ENCODE measurements at places on chromosomes 16 and 17.

GRCh38 chr17:49676276-49676868 is 1.5 kb downstream of the SPOP start:
- DNase-seq: no peak

DNA sequence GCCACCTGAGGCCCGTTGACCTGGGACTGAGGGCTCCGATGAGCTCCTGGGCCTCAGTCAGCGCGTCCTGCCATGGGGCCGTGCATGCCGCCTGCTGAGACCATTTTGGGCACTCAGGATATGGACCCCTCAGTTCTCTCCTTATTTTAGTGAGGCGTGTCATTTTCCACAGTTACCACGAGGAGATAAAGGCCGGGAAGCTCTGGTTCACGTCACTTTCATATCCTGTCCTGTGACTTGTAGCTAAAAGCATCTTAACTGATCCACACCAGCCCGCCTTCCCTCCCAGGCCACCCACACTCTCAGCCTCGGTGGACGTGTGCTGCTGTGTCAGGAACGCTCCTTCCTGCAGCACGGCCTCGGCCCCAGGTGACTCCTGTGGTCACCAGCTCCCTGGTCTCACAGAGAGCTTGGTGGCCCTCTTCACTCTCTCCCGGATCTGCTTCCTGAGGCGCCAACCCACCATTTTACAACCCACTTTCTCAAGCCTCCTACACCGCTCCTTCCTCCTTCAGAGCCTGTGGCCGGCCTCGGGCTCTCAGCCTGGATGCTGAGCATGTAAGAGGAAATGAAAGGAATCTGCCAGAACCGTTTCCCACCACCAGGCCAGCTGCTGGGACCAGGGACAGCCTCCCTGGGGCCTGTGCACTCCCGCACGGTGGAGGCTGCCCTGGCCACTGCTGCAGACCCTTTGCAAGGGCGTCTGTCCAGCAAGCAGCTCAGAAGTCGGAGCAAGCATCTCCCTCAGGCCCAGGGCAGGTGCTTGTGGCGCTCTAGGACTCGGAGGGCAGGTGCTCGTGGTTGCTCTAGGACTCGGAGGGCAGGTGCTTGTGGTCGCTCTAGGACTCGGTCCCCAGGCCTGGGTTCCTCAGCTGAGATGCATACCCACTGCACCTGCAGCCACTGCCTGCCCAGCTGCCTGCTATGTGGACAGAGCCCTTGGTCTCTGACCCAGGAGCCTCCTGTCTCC is 23.9 kb upstream of the FASN start:
- DNase-seq: no peak

- DNase-seq: no peak
Measured at GRCh38 chr17:47720196-47720595, 12.8 kb upstream of the TBX21 start.

GRCh38 chr16:30920891-30921290 is 2.5 kb upstream of the FBXL19 start:
- DNase-seq: no peak

DNA sequence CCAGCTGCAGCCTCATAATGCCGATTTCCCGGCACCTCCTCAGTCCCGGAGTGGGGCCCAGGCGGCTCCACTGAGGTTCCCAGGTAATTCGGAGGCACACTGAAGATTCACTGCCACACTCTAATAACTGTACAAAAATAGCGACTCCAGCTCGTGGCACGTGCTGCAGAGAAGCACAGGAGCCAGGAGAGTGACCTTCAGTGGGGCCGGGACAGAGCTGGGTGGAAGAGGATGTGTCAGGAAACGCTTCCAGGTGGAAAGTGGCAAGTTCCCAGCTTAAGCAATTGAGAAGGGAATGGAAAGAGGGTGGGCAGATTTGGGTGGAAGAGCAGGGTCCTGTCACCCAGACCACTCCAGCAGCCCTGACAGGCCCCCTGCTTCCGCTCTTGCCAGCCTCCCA is 3.1 kb upstream of the TRAP1 start:
- no peak for DNase-seq

DNA sequence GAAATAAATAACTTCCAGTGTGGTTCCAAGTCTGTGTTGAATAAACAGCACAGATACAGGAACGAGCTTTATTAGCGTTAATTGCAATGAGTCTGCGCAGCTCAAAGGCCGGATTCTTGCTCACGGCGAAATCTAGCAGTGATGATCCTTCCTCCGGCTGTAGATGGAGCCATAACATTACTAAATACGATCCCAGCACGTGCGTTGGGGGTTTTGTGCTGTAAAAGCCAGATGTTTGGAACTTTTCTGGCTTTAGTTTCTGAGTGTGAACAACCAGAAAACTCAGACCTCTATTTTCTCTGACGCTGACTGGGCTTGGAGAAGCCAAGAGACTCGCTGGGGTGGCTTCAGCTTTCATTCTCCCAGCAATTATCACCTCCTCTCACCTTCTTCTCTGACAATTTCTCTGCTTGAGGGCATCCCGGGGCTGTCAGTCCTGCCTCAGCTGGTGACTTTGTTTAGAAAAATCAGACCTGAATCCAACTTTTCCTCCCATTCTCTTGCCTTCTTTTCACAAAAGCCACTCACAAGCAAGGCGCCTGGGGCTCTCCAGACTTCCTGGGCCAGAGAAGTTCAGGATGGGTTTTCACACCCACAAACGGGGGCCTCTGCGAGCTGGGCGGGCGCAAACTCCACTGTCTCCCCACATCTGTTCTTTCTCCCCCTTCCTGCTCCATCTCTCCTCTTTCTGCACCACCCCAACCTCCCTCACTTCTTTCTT is 47.1 kb upstream of the AKTIP start:
- no peak for DNase-seq

DNA sequence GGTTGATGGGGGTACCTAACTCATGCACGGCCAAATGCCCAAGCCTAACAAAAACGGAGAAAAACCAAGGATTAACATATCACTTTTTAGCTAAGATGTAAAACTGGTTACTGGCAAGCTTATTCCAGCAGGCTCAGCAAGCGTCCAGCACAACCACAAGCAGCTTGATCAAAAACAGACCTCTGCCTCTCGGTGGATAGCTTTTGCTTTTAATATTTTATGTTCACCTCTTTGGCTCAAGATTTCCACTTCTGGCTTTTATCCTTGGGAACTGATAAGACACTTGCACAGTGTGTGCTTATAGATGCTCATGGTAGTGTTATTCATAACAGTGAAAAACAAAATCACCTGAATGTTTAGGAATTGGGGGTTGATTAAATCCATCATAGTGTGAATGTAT is 206.9 kb upstream of the CACNG5 start:
- no peak for DNase-seq

DNA sequence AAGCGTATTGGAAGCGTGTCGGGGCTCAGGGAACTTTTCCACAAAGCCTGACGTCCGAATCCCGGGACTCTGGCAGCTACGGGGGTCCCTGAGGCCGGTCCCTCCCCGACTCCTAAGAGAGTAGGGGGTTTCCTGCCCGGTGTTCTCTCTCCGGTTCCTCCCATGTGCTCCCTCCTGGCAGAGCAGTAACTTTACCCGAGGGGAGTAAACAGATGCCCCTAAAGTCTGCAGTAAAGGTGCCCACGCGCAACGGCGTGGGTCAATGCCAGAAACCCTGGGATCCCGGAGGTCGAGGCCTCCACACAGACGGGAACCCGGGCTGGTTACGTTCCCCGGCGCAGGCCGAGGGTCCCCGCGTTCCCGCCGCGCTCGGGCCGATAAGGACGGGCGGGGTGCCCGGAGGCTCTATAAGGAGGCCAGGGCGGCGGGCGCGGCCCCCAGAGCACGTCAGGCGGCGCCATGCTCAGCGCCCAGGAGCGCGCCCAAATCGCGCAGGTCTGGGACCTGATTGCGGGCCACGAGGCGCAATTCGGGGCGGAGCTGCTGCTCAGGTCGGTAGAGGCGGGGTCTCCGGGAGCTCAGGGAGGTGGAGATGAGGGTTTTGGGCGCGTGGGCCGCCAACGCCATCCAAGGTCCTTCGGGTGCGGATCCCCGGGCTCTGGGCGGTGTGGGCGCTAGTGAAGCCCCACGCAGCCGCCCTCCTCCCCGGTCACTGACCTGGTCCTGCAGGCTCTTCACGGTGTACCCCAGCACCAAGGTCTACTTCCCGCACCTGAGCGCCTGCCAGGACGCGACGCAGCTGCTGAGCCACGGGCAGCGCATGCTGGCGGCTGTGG is at the start of gene HBM:
TSS of gene HBM (plus strand) at position 440 of the 836 bp plus-strand sequence. CDS start at position 460, 20 bp downstream.
- no peak for DNase-seq

DNA sequence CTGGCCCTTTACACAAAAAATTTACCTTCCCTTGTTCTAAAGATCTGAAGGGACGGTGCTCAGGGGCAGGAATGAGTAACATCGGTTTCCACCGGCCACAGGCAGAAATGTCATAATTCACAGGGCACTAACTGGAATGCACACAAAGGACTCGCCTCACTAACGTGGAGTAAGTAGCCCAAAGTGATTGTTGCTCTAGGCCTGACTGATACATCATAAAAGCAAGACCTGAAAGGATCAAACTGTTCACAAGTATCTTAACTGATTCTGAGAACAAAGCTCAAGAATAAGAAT is 8.9 kb upstream of the TCF25 start:
- no peak for DNase-seq

DNA sequence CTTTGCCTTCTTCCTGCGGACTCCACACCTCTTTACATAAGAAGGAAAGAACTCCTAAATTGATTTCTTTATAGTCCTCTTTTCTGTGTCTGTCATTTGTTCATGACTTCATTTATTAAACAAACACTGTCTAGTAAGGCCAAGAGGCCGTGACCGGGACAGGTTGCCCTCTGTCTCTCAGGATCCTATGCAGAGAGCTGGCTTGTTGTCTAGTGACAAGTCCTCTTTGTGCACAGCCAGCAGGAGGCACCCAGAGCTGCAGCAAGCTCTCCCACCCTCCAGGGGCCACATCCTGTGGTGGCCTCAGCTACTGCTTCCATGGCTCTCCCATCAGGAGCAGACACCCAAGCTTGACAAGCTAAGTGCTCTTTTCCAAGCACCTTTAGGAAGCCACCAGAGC is 50.6 kb downstream of the PLD6 start:
- no peak for DNase-seq

- no peak for DNase-seq
Measured at GRCh38 chr16:75572864-75573542, 6.8 kb downstream of the GABARAPL2 start.

GRCh38 chr17:7809086-7809790 is 24.8 kb upstream of the KDM6B start:
- no peak for DNase-seq

DNA sequence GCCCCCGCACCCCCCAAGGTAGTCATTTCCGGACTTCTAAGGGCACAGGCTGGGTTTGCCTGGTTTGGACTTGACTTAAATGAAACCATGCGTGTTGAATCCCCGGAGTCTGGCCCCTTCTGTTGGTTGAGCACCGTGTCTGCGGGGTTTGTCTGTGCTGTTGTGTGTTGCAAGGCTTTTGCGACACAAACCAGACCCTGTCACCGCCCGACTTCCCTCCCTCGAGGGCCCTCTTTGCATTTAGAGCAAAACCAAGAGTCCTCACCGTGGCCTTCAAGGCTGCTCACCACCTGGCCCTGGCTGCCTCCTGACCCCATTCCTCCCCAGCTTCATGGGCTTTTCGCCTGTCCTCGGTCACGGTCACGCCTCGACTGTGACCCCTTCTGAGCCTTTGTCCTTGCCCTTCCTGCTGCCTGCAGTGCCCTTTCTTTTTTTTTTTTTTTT is 7.4 kb downstream of the CRISPLD2 start:
- no peak for DNase-seq

DNA sequence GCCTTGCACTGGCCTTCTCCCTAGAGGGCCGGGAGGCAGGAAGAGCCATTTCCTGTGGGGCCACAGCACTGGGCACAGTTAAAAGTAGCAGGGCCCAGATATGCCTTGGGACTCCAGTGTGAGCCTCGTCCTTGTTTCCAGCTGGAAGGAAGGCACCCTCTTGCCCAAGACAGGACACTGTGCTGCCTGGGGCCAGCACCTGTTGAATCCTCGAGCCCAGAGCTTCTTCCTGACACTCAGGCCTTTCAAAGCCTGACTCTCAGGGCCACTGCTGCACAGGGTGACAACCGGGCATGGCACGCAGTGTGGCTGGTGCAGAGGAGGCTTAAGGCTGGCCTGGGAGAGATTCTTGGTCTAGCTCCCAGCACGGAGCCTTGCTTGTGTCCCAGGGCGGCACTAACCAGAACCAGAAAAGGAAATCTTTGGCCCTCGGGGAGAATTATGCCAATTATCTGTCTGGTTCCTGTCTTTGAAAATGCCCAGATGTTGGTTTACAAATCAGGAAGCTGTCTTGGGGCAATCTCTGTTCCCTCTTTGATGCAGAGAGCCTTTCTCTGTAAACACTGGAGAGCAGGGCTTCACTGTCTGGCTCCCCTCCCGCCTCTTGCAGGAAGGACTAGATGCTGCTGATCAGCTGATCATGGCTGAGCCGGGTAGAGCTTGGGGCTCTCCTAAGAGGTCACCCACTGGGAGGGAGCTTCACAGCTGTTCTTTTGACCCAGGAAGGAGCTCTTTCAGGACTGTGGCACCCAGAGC is 11.1 kb downstream of the LDHD start:
- DNase-seq: no peak

- DNase-seq: no peak
Measured at GRCh38 chr17:62800585-62800984, 7.5 kb downstream of the MARCHF10 start.

- no peak for DNase-seq
Measured at GRCh38 chr17:56624912-56625311, 31.4 kb downstream of the NOG start.

GRCh38 chr16:87834668-87835473 is 34.4 kb downstream of the SLC7A5 start:
- DNase-seq: no peak

- no peak for DNase-seq
Measured at GRCh38 chr16:86343796-86344585, 166.3 kb upstream of the FOXF1 start.

DNA sequence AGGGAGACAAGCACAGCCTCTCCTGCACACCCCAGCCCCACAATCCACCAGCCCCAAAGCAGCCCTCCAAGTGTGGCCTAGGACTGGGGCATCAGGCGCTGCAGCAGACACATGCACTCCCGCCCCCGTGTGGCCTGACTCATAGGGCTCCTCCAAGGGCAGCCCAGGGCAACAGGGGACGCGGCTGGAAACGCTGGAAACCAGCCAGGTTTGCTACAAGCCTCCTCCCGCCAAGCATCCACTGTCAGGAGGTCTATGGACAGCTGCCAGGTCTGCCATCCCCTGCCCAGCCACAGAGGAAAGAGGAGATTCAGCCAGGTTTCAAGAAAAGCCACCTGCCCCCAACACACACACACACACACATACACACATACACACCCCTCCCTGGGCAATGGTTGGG is 25.8 kb downstream of the SRCIN1 start:
- no peak for DNase-seq

GRCh38 chr17:40364121-40364861 is at the start of gene GJD3:
Gene GJD3, minus strand, starts transcription at chr17:40364737. Its CDS starts 922 bp downstream, at chr17:40363815.
- no peak for DNase-seq

GRCh38 chr17:42617956-42618431 is 8.5 kb downstream of the TUBG1 start:
- DNase-seq: no peak

DNA sequence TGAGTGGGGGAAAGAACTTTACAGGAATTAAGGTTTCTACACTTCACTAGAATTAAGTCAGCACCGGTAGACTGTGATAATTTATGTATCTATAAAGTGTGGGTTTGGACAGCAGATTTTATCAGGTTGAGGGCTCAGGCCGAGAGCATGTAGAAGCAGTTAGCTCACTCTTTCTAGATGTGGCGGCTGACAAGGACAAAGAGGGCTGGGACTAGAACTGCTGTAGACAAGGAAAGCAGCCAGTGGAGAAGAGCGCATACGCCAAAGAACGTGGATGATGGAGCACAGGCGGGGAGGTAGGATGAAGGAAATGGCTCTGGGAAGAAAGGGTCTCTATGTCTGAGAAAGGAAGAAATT is 504 bp upstream of the GOSR1 start:
- DNase-seq: no peak

- no peak for DNase-seq
Measured at GRCh38 chr16:87435372-87436224, 43.5 kb downstream of the MAP1LC3B start.

- DNase-seq: no peak
Measured at GRCh38 chr17:45681706-45682105, 102.4 kb upstream of the CRHR1 start.
